ENCODE measurements at places on chromosomes 5 and 9.

- DNase-seq: peak; percentile 68
Observed at GRCh38 chr5:154937718-154938466, at the start of gene GEMIN5. Gene GEMIN5 (minus strand): TSS chr5:154938211. CDS start chr5:154938133, 78 bp downstream.

DNA sequence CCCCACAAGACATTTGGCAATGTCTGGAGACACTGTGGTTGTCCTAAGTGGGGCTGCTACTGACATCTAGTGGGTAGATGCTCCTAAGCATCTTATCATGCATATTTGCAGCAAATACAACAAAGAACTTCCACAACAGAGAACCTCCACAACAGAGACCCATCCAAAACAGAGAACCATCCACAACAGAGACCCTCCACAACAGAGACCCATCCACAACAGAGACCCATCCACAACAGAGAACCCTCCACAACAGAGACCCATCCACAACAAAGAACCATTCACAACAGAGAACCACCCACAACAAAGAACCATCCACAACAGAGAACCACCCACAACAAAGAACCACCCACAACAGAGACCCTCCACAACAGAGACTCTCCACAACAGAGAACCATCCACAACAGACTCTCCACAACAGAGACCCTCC lies 32.8 kb downstream of the ARPC5L start:
- peak; percentile 42 for DNase-seq

GRCh38 chr9:119283078-119283794 lies 86.0 kb downstream of the BRINP1 start:
- DNase-seq: no peak

GRCh38 chr9:86605303-86605702 lies 251.1 kb upstream of the TUT7 start:
- DNase-seq: no peak

DNA sequence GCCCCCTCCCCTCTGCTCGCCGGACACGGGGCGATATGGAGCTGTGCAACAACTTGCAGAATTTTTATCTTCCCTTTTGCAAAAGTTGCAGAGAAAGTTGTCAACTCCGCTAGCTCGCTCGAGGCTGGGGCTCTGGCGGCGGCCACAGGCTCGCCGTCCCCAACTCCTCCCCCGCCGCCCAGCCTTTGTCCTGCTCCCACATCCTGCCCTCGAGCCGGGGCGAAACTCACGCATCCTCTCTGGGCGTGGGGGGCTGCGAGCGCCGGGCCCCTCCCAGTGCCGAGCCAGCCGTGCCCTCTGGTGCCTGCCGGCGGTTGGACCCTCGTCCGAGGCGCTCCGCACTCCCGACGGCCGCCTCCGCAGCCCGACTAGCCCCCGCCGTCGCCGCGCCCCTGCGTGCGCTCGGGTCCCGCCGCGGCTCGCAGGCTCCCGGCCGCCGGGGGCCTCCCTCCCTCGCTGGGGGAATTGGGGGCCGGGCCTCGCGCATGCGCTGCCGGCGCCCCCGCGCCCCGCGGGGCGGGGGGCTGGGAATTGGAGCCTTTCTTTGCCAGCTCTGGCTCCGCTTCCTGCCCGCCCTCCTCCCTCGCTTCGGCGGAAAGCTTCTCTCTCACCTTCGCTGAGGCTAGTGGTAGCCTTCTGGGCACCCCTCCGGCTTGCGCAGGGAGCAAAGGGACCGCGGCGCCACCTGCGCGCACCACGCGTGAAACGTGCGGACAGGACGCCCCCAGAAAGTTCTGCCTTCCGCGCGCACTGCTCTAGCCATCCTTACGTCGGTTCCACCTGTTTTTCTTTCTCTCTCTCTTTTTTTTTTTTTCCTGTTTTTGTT lies at the start of gene CCNJL:
Gene CCNJL, minus strand, starts transcription at position 431 of the 826 bp plus-strand sequence. CDS start 641 bp downstream, outside the sequence.
- no peak for DNase-seq
